ENCODE measurements at places on chromosomes 2 and 18.
A peak's percentile ranks its signal among the peaks of the same experiment; 100 is the strongest.

GRCh38 chr2:192298664-192299063 is 103.9 kb upstream of the TMEFF2 start:
- DNase-seq, result no peak

GRCh38 chr2:119683713-119684443 is 4.9 kb downstream of the TMEM177 start:
- no peak for DNase-seq

GRCh38 chr2:178880257-178880656 is 73.0 kb upstream of the TTN start:
- DNase-seq, result no peak

DNA sequence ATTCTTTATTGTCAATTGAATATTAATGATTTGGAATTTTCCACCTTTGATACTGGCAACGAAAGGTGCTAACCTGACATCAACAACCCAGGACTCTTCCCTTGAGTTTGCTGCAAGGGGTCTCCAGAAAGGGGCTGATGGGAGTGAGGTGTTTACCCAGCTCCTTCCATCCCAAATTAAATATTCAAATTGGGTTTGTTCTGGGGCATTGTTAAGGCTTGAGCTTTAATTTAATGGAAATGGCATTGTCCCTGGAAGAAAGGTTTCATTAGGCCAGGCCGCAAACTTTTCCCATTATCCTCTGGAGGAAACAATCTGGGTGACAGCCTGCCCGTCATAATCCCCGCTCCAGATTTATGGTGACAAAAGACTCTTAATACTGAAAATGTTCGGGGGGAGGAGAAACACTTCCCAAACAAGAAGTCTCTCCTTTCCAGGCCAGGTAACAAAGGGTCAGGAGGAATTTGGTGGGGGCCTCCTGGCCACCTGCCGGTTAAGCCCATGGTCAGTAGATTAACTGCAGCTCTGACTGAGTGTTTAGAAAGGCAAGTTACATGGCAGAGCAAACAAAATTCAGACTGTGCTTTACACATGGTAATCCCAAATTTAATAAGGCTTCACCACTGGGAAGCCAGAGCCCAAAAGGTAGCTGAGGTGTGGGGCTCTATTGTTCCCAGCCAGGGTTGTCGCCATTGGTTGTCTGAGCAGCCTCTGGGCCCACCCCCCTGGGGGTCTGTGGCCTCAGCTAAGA is 151.4 kb upstream of the SIX3 start:
- no peak for DNase-seq

- no peak for DNase-seq
Measured at GRCh38 chr2:54306556-54306955, 50.5 kb upstream of the TSPYL6 start.

GRCh38 chr2:15675456-15676195 is 84.0 kb downstream of the DDX1 start:
- DNase-seq, result no peak

GRCh38 chr2:189177251-189177840 is 2.2 kb downstream of the COL5A2 start:
- DNase-seq, result no peak

- DNase-seq, result no peak
Measured at GRCh38 chr2:64029116-64029665, 10.0 kb upstream of the VPS54 start.

GRCh38 chr18:21805771-21806366 is 65.3 kb downstream of the MIB1 start:
- no peak for DNase-seq

- DNase-seq, result no peak
Measured at GRCh38 chr18:79522451-79523205, 126.9 kb downstream of the NFATC1 start.

DNA sequence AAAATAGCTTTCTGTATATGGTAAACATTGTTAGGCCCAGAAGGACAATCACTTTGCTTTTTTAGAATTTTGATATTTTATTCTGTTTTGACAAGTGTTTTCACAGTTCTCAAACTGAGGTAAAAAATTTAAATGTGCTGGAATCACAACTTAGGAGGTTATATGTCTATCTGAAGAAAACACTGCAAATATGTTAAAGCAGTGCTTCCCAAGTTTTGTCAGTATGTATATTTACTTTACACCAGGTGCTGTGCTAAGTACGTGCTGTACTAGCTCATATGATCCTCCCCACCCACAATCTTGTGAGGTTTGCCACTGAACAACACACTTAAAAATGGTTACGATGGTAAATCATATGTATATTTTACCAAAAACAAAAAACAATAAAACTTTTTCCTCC is 124.2 kb downstream of the CABYR start:
- no peak for DNase-seq

DNA sequence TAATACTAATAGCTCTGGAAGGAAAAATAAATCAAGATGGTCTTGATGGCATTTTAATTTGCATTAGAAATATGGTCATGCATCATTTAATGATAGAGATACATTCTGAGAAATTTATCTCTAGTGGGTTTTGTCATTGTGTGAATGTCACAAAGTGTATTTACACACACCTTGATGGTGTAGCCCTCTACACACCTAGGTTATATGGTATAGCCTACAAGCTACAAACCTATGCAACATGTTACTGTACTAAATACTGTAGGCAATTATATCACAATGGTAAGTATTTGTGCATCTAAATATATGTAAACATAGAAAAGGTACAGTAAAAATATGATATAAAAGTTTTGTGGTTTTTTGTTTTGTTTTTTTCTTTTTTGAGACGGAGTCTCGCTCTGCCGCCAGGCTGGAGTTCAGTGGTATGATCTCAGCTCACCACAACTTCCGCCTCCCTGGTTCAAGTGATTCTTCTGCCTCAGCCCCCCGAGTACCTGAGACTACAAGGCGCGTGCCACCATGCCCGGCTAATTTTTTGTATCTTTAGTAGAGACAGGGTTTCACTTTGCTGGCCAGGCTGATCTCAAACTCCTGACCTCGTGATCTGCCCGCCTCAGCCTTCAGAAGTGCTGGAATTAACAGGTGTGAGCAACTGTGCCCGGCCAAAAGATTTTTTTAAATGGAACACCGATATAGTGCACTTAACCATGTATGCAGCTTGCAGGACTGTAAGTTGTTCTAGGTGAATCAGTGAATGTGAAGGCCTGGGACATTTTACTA is 83.7 kb upstream of the UBXN4 start:
- peak; percentile 15 for DNase-seq

- no peak for DNase-seq
Measured at GRCh38 chr2:96594691-96595152, 43.4 kb downstream of the KANSL3 start.

- no peak for DNase-seq
Measured at GRCh38 chr18:48138660-48139430, 208.4 kb upstream of the SMAD2 start.

DNA sequence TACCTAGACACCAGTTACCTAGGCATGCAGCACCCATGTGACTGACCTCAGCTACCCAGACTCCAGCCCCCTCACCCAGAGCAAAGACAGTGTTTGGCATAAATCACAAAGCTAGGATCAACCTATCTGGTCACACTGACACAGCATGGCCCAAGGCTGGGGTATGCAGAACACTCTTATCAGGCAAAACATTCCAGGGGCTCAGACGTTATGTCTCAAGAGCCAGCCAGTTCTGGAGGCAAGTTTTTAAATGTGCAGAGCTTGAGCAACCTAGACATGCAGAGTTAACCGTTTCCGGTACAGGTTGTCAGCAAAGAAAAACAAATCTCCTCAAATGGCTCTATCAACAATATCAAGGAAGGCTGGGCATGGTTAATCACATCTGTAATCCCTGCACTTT is 92.8 kb downstream of the AP1S3 start:
- DNase-seq, result no peak

- DNase-seq, result no peak
Measured at GRCh38 chr2:194380011-194380410, 1277.0 kb upstream of the SLC39A10 start.

DNA sequence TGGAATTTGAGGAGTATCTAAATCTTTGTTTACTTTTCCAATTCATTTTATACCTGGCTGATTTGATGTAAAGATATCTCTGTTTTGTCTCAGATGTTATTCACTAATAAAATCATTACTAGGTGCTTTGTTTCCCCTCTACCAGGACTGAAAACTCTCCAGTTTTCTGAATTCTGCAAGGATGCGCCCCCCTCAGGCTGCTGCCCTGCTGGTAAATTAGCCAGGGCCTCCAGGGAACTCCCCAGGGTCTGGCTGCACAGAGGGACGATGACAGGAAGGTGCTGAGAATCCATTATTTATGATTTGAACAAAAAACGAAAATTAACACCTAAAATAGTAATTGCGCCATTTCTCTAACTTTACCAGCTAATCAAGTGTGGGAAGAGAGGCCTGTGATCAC is 541.2 kb upstream of the POU3F3 start:
- DNase-seq, result no peak

- no peak for DNase-seq
Measured at GRCh38 chr2:231357048-231357447, 38.5 kb upstream of the B3GNT7 start.

GRCh38 chr18:76697441-76697901 is 124.9 kb upstream of the ZNF236 start:
- DNase-seq, result no peak

GRCh38 chr2:101698844-101699754 is 1.6 kb downstream of the MAP4K4 start:
- DNase-seq, result no peak

DNA sequence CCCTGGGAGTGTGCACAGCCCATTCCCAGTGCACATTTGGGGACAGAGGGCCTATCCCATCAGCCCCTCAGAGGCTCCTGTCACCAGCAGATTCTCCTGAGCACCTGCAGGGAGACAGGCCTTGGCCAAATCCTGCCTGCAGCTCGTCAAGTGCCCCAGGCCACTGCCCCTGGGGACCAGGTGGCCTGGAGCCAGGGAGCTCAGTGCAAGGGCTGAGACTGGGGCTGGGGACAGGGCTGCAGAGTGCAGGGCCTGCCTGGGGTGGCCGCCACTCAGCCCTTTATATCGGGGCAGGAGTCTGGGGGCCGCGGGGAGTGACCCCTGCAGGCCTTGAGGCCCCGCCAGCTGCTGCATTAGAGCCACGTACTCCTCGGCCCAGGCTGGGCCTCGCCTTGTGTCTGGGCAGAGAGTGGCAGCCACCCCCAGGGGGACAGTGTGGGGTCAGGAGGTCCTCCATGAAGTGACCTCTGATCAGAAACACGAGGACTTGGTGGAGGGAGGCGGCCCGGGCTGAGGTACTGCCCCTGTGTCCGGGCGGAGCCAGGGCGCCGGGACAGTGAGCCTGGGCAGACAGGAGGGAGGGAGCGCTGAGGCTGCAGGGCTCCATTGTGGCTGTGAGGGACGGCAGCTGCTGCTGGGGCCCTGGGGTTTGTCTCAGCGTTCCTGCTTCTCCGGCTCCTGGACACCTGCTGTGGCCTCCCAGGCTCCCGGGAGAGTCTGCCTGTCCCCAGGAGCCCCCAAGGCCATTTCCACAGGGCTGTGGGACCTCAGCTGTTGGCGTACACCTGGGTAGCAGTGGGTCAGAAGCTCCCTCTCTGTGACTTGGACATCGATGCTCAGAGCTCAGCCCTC is 24.2 kb downstream of the GPC1 start:
- DNase-seq, result no peak

- DNase-seq, result peak; percentile 25
Measured at GRCh38 chr2:15142069-15142689, 419.0 kb downstream of the NBAS start.

DNA sequence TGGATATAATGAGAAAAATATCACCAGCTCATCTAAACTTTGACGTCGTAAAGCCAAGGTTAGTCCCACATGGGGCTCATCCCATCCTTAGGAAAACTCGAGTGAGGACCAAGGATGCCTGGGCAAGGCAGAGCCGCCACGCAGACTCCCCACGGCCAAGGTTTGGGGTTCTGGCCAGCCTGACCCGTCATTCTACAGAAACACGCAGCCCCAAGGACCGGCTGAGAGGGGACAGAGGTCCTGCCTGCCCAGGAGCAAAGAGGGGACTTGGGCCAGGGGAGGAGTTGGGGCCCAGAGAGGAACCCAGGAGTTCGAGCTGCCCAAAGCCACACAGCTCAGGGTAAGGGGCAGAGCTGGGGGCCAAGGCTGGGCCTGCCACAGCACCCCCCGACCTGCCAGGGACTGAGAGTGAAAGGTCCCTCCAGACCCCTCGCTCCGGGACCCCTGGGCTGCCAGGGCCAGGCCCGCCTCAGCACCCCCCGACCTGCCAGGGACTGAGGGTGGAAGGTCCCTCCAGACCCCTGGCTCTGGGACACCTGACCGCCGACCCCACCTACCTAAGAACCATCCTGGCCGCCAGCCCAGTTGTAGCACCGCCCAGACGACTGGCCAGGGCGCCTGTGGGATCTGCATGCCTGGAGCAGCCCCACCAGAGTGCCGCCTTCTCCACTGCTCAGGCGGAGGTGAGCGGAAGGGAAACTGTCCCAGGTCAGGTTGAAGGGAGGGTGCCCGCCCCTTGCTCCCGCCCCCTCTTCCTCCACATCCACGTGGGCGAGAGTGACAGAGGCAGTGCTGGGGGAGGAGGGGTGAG is at the start of gene PDCD1:
Gene PDCD1, minus strand, starts transcription at position 689 of the 811 bp plus-strand sequence. Its CDS starts 56 bp downstream, at position 633.
- DNase-seq, result no peak

GRCh38 chr2:188773075-188773474 is 201.1 kb upstream of the COL3A1 start:
- DNase-seq, result no peak

DNA sequence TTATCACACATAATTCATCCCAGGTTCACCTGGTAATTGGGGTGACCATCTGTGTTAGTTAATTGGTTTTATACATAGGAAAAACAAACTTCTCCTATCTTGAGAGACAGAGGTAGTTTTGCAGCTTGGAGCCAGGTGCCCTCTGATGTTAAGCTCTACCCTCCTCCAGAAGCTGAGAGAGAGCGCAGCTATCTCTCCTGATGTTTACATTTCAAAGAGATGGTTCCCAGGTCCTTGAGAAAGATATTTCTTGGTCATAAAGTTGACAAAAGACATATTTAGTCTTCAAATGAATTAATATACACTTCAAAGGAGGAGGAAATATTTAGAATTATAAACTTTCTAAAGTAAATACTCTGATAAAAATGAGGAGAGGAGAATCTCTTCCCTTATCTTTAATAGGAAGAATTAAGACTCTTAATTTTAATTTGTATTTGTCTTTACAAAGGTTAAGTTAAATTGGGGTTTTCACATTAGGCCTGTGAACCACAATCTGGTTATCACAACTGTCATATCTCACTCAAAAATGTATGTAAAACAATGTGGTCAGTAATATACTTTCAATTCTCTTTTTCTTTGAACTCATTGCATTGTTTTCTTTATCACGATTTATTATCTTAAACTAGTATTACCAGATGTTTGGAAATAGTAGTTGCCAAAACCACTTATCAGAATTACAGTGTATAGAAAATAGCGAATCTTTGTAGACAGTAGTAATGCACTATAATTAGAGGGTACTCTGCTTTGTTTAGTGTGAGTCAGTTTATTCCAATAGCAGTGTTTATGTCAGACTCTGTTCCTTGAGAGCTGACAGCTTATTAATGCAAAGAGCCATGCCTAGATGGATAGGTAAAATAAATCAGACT is 26.8 kb downstream of the SERPINB4 start:
- DNase-seq, result no peak

DNA sequence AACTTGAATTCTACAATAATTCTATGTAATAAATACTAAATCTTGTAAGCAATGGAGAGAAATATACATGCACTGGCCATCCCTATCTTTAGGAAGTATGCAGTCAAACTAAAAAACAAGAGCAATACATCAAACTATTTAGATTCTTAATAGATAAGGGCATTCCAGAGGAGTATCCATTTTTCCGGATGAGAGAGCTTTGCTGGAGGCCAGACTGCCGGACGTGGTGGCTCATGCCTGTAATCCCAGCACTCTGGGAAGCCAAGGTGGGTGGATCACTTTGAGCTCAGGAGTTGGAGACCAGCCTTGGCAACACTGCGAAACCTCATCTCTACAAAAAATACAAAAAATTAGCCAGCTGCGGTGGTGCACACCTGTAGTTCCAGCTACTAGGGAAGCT is 60.8 kb downstream of the KIF5C start:
- no peak for DNase-seq
